ENCODE measurements at places on chromosomes 2 and 18. TPM values are rescaled to one million over a fixed set of nuclear protein-coding genes. Genes with fewer than 3 reads are reported as not detected.

C2orf81 gene
- total RNA-seq: 3.7 TPM

PTPN2 gene
- total RNA-seq: 28.2 TPM

SNTG2 gene
- 1.6 TPM for total RNA-seq

SPIRE1 gene
- total RNA-seq: 36.6 TPM

CNTNAP5 gene
- total RNA-seq: 0.58 TPM

SERPINB13 gene
- total RNA-seq: not detected

OSGEPL1 gene
- total RNA-seq: 15.5 TPM

ASTL gene
- total RNA-seq: 0.18 TPM

PLCD4 gene
- total RNA-seq: 6.7 TPM

DUSP2 gene
- total RNA-seq: 15.6 TPM

RSAD2 gene
- total RNA-seq: 7.2 TPM

MROH2A gene
- 0.53 TPM for total RNA-seq

MAB21L4 gene
- total RNA-seq: 0.35 TPM

RAD51AP2 gene
- 0.12 TPM for total RNA-seq

LAMA1 gene
- 63.7 TPM for total RNA-seq

LBX2 gene
- total RNA-seq: 1.1 TPM

CEBPZ gene
- total RNA-seq: 35.1 TPM

SERPINB3 gene
- not detected for total RNA-seq

DOK6 gene
- total RNA-seq: 15.8 TPM

PDIA6 gene
- total RNA-seq: 166 TPM

GRHL1 gene
- total RNA-seq: 5.4 TPM

CHRND gene
- total RNA-seq: 5.5 TPM

EPB41L3 gene
- 63.1 TPM for total RNA-seq

SCG2 gene
- total RNA-seq: 1.1 TPM

IHH gene
- total RNA-seq: 1.5 TPM

FER1L5 gene
- 1.6 TPM for total RNA-seq

GRB14 gene
- total RNA-seq: 19.0 TPM

LRRTM4 gene
- 3.0 TPM for total RNA-seq

C2orf72 gene
- 3.0 TPM for total RNA-seq
